ENCODE measurements at places on chromosomes 3 and 15.

DNA sequence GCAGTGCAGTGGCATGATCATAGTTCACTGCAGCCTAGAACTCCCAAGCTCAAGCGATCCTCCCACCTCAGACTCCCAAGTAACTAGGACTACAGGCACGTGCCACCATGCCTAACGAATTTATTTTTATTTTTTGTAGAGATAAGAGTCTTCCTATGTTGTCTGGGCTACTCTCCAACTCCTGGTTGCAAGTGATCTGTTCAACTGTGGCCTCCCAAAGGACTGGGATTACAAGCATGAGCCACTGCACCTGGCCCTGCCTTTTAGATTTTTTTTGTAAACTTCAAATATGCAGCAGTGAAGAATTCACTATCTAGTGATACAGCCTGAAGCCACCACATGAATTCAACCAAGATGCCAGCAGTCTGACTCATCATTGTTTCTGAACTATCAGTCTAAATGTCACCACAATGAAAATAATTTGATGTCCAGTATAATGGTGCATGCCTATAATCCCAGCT is 32.7 kb downstream of the UBXN7 start:
- DNase-seq: no peak

GRCh38 chr3:295166-295565 is 98.6 kb downstream of the CHL1 start:
- DNase-seq: no peak

- DNase-seq: no peak
Observed at GRCh38 chr3:94349310-94349878, 286.5 kb downstream of the NSUN3 start.

- DNase-seq: no peak
Observed at GRCh38 chr3:82002986-82003642, 241.7 kb upstream of the GBE1 start.

- DNase-seq: peak; percentile 45
Observed at GRCh38 chr3:3127432-3128010, 781 bp downstream of the TRNT1 start.

DNA sequence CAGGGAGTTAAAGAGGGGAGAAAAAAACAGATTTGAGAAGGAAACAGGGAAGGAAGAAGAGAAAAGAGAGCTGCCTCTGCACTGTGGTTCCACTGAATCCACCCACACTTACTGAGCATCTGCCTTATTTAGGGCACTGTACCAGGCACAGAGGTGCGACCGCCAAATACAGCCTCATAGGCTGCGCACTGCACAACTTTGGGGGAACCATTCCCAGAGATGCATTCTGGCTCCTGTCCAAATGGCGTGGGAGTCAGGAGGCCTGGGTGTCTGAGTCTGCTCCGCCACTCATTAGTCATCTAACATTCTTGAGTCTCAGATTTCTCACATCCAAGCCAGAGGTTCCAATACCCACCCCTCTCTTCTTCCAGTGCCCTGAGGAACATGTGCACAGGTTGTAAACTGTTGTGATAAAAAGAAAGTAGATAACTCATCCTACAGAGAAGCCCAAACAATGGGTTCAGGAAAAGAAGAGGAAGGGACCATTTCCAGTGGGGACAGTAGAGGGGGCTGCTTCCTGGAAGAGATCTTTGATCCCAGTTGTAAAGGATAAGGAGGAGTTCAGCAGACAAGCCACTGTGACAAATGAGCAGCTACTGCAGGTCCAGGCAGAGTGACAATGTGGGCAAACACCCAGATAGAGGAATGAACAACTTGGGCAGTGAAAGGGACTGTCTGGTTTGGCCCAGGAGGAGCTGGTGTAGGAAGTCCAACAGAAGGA is 254.6 kb downstream of the UACA start:
- DNase-seq: no peak

DNA sequence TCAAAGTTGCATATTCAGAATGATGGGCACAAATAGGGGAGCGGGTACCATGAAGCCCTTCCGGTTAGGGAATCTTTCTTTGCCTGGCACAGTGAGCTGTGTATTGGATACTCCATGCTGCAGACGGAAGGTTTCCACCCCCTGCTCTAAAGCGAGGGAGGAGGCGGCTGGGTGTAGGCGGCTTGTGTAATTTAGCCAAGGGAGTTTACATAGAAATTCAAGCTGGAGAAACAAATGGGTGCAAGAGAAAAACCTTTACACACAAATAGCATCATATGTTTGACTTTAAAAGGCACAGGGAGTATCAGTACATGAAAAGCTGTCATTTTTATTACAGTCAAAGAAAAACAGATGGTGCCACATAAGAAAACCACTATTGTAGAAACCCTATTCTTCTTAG is 59.3 kb upstream of the ADCY5 start:
- no peak for DNase-seq

- no peak for DNase-seq
Observed at GRCh38 chr15:95793231-95793630, 537.3 kb upstream of the NR2F2 start.

DNA sequence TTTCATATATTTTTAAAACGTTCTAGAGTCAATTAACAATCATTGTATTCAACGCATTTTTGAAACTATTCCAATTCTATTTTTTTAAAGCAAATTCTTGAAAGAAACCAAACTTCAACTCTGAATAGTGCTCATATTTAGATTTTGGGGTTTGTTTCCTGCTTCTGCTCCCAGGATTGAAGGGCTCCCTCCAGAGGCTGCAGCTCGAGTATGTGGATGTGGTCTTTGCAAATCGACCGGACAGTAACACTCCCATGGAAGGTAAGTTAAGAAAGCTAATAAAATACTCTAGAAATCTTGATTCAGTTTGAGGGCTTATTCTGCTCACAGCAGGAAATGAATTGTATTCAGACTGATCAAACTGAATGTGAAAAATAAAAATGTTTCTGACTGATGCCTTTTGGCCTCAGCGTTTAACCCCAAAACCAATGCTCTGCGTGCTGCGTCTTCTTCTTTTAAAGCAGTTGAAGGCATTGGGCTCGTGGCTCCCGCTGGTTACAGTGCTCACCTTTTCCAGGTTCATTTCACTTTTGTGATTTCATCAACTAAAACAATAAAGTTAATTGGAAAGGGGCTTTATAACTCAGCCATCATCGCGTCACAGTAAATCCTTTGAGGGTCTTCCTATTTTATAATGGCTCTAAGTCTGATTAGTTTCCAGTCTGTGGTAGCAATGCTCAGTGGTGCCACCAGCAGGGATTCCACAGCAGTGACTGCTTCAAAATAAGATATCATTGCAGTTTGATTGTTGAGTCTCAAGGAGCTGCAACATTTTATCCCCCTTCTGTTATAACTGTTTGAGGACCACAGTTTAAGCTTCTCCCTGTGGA is 80.1 kb downstream of the SSR3 start:
- DNase-seq: no peak

GRCh38 chr3:110629917-110630316 is 441.7 kb upstream of the NECTIN3 start:
- no peak for DNase-seq

DNA sequence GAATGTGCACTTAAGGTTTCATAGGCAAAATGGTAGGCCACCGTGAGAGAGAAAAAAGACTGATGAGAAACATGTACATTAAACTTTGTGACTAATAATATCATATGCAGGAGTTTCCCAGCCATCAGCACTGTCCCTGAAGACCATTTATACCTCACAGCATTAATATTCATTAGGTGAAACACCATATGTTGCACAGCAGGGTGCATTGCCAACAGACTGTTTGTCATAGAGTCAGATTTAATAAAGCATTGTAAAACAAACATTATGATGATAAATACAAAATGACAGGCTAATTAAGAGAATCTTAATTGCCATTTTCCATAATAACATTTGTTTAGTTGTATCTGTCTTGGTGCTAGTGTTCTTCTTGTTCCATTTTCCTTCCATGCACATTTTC is 578.3 kb downstream of the EPHA3 start:
- no peak for DNase-seq
